Stimulated activated CD8-positive, alpha-beta memory T cell treated with anti-CD3 and anti-CD28 coated beads, Interleukin-4, amount 100 ng/mL, for 1 hour (primary cell): ENCODE measurements at places on chromosomes 5 and 9.

- DNase-seq: no peak
These were observed 15.0 kb upstream of the HMGCR start for GRCh38 chr5:75322066-75322465.

DNA sequence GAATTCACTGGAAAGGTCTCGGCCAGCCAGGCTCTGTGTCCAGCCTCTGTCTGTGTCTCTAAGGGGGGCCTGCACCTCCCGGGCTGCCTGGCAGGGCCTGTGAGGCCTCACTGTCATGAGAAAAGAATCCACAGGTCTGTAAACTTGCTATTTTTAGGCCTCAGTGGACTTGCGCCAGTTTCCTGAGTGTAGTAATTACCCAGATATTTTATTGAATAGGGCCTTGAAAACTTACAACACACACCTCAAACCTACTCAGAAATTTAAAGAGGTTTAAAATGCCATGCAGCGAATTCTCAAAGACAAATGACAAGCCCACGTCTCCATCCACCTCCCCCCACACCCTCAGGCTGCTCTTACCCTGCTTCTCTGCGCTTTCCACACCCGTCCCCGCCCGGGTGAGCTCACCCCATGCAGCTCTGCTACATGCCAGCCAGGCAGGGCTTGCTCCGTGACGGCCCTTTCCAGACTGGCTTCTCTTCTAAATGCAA, 8.8 kb upstream of the TENT4A start:
- no peak for DNase-seq

DNA sequence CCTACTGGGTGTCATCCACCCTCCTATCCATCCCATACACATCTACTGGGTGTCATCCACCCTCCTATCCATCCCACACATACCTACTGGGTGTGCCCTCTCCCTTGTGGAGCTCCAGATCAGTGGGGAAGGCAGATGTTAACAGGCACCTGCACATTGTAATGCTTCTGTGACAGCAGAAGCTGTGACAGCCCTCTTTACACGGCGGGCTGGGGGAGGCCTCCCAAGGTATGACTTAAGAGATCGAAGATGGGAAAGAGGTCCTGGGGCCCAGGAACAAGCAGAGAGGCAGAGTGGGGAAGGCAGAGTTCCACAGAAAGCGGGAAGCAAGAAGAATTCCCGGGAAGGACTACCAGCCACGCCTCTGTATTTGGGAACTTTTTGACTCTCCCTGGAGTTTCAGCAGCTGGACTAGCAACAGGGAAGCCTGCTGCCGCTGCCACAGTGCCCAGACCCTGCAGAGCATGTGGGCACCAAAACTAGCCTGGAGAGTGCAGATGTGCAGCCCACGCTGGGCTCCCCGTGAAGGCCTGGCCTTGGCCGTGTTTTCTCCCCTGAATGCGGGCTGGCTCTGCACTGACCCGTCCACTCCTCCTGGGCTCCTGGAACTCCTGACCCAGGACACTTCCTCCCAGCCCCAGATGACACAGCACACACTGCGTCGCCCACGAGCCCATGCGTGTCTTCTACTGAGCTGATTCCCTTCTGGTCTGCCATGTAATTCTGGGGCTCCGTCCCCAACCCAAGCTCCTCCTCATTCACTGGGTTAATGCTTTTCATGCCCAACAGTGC, 9.3 kb downstream of the TOR1A start:
- DNase-seq: no peak

DNA sequence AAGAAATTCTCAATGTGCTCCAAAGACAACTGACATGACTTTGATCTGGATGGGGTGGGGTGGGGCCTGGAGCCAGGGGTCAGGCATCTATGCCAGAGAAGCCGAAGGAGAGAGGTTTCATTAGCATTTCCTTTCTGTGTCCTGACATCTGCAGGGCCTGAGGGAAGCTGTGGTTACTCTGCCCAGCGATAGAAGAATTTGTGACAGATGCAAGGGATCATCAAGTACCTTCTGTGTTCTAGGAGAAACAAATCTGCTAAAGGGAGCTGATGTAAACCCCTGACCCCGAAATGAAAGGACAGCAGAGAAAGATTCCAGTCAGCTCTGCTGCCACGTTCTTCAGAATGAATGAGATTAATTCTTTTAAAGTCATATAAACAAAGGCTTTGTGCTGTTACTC, 335.7 kb downstream of the PRELID2 start:
- no peak for DNase-seq

DNA sequence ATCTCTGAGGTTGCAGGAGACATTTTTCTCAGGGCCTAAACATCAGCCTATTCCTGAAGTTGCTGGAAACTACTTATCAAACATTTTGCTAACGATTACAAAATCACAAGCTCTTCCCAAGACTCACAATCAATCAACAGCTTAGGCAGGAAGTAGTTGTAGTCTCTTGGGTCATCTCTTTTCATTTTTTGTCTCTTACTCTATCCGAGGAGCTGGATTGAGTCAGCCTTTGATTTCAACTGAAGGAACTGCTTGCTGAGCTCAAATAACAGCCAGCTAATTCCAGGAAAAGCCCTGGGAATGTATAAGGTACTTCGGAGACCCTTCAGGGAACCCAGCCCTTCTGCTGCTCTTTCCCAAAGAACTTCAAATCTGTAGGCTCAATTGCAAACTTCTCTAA, 398.9 kb downstream of the PLK2 start:
- DNase-seq: no peak

GRCh38 chr9:137149363-137149762, 10.4 kb downstream of the GRIN1 start:
- no peak for DNase-seq

DNA sequence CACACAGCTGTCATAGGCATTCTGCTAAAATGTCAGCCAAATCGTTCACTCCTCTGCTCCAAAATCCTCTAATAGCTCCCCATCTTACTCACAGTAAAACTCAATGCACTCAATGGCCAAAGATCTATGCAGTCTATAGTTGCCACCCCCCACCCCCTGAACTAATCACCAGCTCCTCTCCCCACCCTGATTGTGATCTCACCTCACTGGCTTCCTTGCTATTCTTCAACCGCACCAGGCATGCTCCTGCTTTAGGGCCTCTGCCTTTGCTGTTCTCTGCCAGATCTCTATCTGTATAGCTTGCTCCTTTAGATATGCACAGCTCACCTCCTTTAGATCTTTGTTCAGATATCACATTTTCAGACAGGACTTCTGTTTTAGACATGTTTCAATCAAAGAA, 33.2 kb upstream of the SNX2 start:
- DNase-seq: no peak

DNA sequence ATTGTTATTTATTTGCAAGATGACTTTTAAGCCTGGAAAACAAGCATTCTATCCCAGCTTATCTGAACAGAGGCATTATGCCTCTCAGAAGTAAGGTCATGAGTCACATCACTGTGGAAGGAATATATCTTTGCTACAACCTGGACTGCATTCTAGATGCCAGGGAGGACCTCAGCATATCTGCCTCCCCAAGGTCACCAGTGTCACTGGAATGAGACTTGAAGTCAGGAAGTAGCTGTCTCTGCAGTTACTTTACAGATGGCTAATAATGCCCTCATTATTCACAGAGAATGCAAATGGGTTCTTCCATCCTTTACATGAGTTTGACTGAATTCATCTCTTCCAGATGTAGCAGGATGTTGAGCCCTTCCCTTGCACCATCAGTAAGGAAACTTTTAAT, 4.4 kb upstream of the FAM13B start:
- DNase-seq: no peak

- DNase-seq: no peak
These were observed 358.8 kb downstream of the MAN2A1 start for GRCh38 chr5:110048491-110048890.

- DNase-seq: no peak
These were observed 102.9 kb downstream of the MARCHF3 start for GRCh38 chr5:126927429-126927828.

GRCh38 chr9:132472199-132472598, 62.2 kb downstream of the CFAP77 start:
- no peak for DNase-seq

DNA sequence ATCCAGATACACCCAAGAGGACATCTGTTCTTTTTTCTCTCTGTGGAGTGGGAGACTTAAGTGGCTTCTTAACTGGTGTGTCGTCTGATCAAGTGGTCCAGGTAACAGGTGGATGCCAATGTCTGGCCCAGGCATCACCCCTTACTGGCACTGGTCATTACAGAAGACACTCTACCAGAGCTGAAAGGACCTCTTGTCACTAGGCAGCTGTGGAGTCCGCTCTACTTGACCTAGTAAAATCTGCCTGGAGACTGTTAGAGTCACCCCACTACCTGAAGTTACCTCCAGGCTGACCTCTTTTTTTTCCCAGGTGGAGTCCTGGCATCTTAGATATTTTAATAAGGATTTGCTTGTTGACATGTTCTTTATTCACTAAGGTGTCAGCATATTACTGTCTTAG, 22.5 kb downstream of the FXN start:
- DNase-seq: no peak

GRCh38 chr9:106583751-106584150, 279.2 kb upstream of the ZNF462 start:
- no peak for DNase-seq

DNA sequence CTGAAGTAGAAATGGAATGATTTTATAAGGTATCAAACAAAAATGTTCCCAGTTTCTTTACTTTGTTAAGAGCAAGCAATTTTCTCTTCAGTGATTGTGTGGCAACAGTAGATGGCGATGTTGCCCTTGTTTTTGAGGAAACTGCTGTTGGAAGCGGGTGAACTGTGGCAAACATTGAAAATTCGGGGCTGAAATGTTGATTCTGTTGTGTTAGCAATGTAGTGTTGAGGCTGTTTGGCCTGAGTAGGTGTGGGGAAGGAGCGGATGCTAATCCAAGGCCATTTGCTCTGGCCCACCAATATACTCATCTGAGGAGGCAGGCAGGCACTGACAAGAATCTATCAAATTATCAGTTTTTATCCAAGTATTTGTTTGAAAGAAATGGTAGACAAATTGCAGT, 129.8 kb downstream of the SLC12A2 start:
- DNase-seq: no peak

- DNase-seq: peak; percentile 98
These were observed at the start of gene MAN1B1 for GRCh38 chr9:137086531-137087408. MAN1B1 (plus strand) TSS chr9:137086985; CDS start chr9:137087000, 15 bp downstream.

DNA sequence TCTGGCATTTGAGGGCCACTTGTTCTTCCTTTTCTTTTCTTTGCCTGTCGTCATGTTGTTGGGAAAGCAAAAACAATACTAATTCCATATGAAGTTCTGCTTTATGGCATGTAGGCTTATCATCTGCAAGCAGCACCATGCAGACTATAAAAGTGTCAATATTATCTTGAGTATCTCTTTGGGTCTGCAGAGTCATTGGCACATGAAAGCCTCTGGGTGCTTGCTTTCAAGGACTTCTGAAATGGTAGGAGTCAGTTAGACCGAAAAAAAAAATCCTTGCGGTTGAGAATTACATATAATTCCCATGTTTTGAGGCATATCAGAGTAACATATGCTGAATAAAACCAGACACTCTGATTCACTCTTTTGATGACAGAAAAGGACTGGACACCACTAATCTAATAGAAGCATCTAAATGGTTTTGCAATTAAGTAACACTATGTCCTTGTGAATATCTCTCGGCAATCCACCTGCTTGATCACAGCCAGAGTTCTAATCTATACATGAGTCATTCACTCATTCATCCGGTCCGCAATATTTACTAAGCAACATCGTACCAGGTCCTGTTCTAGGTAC, 44.4 kb downstream of the GNAQ start:
- no peak for DNase-seq

- DNase-seq: no peak
These were observed 1428.6 kb downstream of the MAT2B start for GRCh38 chr5:164934039-164934438.

GRCh38 chr5:73902327-73903051, 276.5 kb downstream of the ARHGEF28 start:
- no peak for DNase-seq

GRCh38 chr5:109939116-109939682, 249.5 kb downstream of the MAN2A1 start:
- DNase-seq: no peak

GRCh38 chr5:34731435-34732232, 75.5 kb downstream of the RAI14 start:
- DNase-seq: no peak

GRCh38 chr5:155460501-155460931, 447.0 kb downstream of the KIF4B start:
- no peak for DNase-seq

DNA sequence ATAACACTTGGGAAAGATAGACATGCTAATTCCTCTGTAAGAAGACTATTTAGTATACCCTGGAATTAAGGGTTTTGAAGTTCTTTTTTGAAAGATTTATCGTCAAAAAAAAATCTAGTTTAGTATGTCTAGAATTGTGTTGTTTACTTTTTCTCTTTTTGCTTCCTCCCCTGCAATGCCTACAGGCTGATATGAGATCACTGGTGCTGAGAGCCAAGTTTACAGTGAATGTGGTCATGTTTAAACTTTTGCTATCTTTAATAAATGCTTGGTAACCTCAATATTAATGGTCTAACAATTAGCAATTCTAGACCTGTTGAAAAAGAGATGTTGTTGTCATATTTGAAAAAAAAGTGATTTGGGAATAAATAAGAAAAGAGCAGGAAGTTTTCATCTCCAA, 86.1 kb downstream of the CWC27 start:
- no peak for DNase-seq

GRCh38 chr9:137095664-137096517, 9.1 kb downstream of the MAN1B1 start:
- DNase-seq: peak; percentile 73

DNA sequence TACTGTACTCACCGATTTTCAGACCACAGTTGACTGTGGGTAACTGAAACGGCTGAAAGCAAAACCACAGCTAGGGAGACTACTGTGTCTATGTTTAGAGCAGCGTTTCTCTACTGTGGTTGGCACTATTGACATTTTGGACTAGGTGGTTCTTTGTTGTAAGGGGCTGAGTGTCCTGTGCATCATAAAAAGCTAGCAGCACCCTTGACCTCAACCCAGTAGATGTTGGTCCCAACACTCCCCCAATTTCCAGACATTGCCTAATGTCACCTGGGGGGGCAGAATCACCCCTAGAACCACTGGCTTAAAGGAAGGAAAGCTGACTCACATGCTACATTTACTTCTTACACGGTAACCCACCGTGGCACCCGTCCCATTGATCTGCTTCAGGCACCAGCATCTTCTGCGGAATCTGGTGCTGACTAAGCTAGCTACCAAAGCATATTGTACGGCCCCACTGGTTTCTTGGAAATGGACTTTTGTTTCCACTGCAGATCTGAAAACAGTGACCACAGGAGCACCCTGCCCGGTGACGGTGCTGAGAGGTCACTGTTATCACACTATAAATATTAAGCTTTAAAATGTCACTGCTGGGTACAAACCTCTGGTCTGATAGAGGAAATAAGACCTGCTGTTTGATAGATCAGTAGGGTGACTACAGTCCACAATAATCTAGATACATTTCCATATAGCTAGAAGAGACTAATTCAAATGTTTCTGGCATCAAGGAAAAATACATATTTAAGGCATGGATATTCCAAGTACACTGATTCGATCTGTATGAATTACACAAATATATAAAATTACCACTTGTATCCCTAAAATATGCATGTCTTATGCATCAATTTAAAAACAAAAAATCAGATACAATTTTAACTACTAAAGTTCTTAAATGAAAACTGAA, 151.4 kb downstream of the HSD17B3 start:
- DNase-seq: peak; percentile 23

GRCh38 chr5:66021585-66021984, 95.2 kb downstream of the ERBIN start:
- no peak for DNase-seq
